ENCODE measurements at places on chromosomes 7 and 10.

DNA sequence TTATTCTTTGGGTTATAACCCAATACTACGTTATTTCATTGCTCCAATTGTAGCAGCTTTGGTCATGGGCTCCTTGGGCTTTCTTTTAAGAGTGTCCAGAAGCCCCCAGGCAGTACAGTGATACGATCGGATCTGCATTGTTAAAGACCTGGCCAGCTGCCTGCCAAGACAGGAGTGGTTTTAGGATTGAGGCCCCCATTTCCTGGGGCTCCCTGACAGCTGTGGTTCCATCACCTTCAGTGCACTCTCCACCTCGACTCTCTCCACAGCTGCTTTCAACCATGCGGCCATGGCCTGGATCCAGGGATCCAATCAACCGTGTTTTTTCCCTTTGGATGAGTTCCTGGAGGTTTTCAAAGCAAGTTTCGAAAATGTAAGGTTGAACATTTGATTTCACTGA lies 123.4 kb upstream of the BTBD16 start:
- no peak for DNase-seq

- peak; percentile 57 for DNase-seq
These were observed 697 bp upstream of the SNX13 start for GRCh38 chr7:17940951-17941431.

- no peak for DNase-seq
These were observed 285.6 kb downstream of the HGF start for GRCh38 chr7:81484261-81484660.

GRCh38 chr10:79159141-79159651 lies 90.4 kb downstream of the ZMIZ1 start:
- peak; percentile 24 for DNase-seq

DNA sequence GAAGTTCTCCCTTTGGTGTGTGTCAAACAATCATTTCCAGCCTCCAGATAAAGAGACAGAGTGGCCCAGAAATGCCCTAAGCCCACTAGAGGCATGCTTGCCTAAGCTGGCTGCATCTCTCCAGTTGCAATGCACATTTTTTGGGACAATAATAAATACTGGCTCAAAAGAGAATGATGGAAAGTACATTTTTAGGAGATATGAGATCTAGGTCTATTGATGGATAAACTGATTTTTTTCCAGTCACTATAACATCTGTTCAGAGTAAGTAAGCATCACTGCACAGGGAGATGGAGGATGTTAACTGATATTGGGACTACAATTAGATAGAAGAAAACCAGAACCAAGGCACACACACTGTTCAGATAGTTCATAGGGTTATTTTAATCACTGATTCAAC lies 553.0 kb downstream of the GRM8 start:
- no peak for DNase-seq

GRCh38 chr10:101576211-101576863 lies 11.7 kb downstream of the POLL start:
- no peak for DNase-seq

GRCh38 chr7:70645279-70645678 lies 486.7 kb upstream of the GALNT17 start:
- no peak for DNase-seq

GRCh38 chr10:26412932-26413331 lies 25.2 kb upstream of the APBB1IP start:
- no peak for DNase-seq

DNA sequence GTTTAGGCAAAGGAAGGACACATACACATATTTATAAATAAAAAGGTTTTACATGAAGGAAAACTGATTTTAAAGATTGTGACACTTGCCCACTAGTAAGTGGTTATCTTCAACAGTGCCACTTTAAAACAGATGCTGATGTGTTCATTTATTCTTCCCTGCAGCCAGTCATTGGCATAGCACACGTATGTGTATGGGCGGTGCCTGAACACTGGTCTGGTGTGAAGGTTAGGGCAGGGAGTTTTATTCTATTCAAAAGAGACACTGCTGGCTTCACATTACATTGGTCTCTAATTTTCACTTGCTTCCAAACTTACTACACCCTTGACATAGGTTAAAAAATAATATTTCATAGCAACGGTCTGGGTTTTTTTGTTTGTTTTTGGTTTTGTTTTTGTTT lies 57.9 kb downstream of the NOD1 start:
- DNase-seq = no peak

DNA sequence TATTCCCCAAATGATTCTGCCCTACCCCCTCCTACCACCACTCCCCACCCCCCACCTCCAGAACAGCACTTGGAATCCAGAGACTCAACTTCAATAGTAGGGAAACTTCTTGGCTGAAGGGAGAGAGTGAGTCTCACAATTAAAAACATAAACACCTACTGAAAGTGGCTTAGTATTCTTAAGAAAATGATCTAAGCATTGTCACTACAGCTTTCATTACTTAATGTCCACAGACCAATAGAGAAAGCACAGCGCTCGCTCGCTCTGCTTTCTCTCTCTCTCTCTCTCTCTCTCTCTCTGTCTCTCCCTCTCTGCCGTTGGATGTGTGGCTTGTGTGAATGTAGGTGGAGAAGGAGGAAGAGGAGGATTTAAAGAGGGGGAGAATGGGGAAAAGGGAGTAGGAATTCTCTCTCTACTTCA lies 1.5 kb upstream of the SEMA3A start:
- DNase-seq = no peak

DNA sequence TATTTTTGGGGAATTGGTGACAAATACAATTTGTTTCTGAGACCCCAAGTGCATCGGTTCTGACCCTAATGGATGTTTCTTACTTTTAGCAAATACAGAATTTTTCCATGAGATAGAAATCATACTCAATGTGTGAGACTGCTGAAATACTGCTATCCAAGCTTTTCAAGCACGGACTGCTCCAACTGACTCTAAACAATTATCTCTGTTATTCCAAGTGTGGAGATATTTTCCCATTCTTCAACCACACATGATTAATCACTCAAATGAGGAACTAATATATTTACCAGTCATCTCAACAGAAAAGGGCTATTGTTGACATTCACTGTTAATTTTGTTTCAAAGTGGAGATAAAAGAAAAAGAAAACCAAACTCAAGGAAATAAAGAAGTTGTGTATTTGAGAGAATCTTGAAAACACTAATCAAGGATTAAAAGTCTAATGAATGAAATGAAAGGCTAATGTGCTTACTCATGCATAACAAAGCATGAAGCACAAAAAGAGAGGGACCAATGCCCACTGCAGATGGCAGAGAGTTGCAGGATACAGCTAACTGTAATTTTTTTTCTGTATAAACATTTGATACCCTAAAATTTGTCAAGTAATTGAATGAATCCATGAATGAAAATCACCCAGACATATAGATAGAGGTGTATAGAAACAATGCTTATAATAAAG lies 423.6 kb downstream of the DGKB start:
- no peak for DNase-seq

GRCh38 chr7:116588225-116588624 lies 63.4 kb downstream of the CAV1 start:
- DNase-seq = no peak

- DNase-seq = no peak
These were observed 973.7 kb downstream of the GATA3 start for GRCh38 chr10:9028231-9028630.

GRCh38 chr7:37198041-37198905 lies 250.4 kb downstream of the ELMO1 start:
- no peak for DNase-seq

GRCh38 chr7:132650498-132650897 lies 74.2 kb upstream of the PLXNA4 start:
- no peak for DNase-seq

- no peak for DNase-seq
These were observed 228.4 kb downstream of the CUX1 start for GRCh38 chr7:102045681-102046372.

DNA sequence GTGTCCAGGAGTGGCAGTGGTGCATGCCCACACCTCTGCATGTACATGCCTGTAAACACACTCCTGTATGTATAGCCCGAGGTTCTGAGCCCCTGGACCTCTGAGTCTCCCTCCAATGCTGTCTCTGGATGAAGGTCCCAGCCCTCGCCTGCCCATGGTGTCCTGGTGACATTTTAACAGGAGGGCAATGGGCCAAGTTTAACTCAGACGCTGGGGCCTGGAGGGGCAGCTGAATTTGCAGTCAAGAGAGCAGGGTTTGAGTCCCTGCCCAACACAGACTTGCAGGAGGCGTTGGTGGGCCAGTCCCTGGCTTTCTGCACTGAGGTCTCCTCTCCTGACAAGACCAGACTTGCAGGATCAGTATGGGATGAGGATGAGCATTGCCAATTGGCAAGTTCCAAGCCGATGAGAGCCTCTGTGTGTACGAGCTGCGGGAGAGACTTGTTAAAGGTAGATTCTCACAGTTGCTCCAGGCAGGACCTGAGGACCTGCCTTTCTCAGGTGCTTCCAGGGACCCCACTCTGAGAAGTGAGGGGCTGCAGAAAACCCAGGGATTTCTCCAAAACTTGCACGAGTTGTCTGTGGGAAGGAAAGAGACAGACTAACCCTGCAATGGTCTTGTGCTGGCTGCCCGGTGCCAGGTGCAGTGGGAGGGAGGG lies 141.9 kb downstream of the ELFN1 start:
- peak; percentile 64 for DNase-seq

- DNase-seq = no peak
These were observed 73.2 kb downstream of the SPDYE5 start for GRCh38 chr7:75565132-75565837.

GRCh38 chr10:89336241-89336640 lies 8.4 kb downstream of the IFIT3 start:
- no peak for DNase-seq

DNA sequence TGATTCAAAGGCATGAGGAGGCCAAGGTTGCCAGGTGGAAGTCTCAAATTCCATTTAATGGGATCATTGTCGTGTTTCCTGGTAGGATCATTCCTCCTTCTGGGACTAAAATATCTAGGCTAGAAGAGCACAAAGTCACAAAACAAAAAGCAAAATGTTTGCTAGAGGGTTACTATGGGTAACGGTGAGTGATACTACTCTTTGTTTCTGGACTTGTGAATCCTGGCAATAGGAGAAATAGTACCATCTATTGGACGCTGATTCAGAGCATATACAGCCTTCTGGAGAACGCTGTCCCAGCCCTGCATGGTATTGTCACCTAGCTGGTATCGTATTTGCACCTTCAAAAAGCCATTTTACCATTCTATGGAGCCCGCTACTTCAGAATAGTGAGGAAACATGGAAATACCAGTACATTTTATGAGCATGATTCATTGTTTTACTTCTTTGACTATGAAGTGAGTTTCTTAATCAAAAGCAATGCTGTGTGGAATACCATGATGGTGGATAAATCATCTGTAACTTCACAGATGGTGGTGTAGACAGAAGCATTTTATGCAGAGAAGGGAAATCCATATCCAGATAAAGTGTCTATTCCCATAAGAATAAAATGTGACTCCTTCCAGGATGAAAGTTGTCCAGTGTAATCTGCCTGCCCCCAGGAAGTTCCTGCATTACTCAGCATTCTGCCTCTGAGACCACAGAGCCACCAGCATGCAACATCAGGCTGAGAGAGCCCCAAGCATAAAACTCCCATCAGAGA lies 361.0 kb downstream of the ETV1 start:
- DNase-seq = no peak

DNA sequence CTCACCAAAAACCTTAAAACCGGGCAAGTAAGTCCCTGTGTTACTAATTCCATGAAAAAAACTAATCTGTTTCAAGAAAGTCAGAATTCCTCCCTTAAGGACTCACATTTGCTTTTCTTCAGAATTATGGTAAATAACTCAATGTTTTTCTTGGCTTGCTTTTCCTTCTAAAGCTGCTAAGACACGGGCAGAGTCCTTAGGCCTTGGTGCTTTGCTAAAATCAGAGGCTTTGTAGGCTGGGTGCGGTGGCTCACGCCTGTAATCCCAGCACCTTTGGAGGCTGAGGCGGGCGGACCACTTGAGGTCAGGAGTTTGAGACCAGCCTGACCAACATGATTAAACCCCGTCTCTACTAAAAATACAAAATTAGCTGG lies 32.0 kb downstream of the GNA12 start:
- no peak for DNase-seq

GRCh38 chr7:44240983-44241510 lies 40.3 kb downstream of the YKT6 start:
- peak; percentile 90 for DNase-seq

- DNase-seq = no peak
These were observed 140.7 kb downstream of the RTKN2 start for GRCh38 chr10:62127975-62128374.

DNA sequence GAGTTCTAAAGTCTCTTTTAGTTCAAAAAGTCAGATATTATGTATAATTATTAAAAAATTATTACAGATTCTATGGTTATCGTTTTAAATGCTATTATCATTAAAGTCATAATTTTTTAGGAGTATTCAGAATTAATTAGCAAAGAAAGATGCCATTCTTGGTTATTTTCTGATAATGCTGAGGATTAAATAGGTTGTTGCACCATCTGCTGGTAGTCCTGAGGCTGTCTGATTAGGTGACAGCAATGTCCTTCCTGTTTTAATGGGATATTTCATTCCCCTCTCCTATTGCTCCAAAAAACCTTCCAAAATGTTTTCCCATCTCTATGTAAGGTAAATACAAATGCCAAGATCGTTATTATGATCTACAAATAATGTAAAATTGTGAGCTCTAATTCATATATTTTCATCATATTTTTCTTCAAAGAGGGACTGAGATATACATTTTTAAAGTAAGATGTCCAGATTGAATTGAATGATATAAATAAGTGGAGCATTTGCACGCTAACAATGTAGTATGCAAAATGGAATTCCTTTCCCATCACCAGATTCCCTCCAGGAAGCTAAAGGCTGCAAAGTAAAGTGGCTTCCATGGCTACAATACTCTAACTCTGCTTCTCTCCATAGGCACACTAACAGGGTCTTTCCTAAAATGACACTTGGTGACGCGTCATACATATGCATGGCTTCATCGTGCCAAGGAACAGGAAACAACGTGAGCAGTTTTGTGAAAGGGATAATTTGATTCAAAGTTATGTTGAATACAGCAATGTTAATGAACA lies 58.8 kb upstream of the AKR1E2 start:
- DNase-seq = peak; percentile 35

- no peak for DNase-seq
These were observed 688.0 kb upstream of the ANKRD30A start for GRCh38 chr10:36437367-36437766.

GRCh38 chr10:43978091-43978490 lies 329.4 kb upstream of the ZNF32 start:
- no peak for DNase-seq

GRCh38 chr10:36038316-36038955 lies 396.3 kb upstream of the FZD8 start:
- no peak for DNase-seq

- DNase-seq = no peak
These were observed 40.3 kb downstream of the CLRN3 start for GRCh38 chr10:127852456-127852855.

DNA sequence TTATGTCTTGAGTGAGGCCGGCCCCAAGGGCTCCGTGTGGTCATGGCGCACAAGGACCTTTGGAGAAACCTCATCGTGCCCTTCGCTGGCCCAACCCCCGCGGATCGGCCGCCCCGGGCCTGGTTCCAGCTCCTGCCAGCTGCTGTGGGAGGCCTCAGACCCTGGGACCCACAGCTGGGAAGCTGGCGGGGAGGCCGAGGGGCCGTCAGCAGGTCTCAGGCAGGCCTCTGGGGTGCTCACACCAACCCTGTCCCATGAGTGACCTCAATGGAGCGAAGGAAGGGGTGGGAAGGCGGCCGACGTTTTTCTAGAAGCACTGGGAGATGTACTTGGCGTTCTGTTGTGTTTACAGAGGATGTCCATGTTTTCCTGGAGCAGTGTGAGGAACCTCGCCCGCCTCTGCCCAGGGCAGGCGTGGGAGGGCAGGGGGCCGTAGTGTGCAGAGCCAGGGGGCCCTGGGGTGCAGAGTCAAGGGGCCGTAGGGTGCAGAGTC lies 18.6 kb upstream of the ADGRA1 start:
- no peak for DNase-seq
